Aorta (tissue), 5 donors: ENCODE measurements at places on chromosomes 13 and 19.

DNA sequence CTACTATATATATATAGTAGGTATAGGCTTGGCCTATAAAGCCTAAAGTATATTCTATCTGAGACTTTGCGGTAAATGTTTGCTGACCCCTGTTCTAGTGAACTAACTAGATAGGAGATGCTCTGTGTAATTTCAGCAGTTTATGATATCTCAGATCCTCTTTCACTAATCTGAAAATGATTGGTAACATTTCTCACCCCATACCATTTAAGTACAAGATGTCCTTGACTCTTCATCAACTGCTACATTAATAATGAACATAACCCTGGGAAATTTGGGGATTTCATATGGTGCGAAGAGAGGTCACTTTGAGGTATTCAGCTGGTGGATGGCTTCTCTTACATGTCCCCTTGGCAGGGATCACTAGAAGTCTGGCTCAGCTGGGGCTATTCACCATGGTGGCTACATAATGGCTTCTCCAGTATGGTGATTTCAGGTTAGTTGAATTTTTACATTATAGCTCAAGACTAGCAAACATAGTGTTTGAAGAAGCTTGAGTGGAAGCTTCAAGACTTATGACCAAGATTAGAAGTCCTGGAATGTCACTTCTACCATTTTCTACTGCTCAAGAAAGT, 103.6 kb upstream of the MYCBP2 start:
- DNase-seq: no peak

DNA sequence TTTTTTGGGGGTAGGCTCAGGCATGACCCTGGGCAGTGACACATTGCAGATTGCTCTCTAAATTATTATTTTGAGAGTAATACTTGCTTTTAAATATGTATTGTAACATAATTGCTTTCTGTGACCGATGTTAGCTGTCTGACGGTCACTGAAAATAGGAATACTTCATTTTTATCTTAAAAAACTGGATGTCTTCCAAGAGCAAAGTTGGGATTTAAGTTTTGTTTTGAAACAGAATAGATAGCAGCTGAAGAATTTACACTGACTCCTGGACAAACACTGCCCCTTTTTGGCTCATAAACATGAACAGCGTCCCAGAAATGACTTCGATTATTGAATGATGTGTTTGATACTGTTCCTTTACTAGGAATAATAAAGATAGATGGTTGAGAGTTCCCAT, 535.9 kb downstream of the GPC5 start:
- DNase-seq: no peak

GRCh38 chr19:7879111-7879807, 5.1 kb upstream of the PRR36 start:
- DNase-seq: no peak

GRCh38 chr13:29459813-29460355, 135.6 kb downstream of the SLC7A1 start:
- DNase-seq: no peak

DNA sequence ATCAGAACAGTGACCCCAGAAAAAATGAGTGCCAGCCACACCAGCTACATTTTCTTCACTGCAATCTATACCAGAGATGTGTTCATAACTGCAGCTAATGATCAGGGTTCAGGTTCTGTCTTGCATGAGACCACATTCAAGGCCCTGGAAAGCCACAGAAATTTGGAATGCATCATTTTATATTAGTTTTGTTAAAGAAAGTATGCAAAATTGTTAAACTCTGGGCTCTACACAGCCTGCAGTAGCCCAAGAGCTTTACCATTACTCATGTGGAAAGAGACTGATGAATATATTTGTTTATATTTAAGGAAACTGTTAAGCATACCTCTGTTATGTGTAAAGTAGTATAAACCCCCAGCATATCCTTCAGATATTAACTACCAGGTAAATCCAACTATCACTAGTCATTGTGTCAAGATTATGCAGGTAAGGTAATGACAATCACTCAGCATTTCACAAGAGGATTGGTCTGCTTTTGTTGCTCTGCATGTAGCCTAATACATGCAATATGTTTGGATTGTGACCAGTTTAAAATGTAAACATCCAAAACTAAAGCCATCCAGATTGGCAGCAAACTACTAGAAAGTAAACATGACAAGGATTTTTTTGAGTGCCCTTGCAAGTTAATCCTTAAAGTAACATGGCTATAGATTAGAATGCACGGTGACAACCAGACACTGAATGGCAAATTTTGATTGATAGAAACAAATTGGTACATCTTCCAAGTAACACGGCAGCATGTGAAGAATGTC, 429.1 kb upstream of the ARGLU1 start:
- DNase-seq: no peak

- no peak for DNase-seq
Measured at GRCh38 chr13:66886264-66886663, 343.9 kb downstream of the PCDH9 start.

- DNase-seq: no peak
Measured at GRCh38 chr13:26996965-26997752, 174.5 kb downstream of the USP12 start.

GRCh38 chr13:30726192-30726591, 9.2 kb upstream of the ALOX5AP start:
- DNase-seq: no peak

- no peak for DNase-seq
Measured at GRCh38 chr13:112732679-112733078, 42.8 kb downstream of the ATP11A start.
